ENCODE measurements at places on chromosomes 5 and 9.

DNA sequence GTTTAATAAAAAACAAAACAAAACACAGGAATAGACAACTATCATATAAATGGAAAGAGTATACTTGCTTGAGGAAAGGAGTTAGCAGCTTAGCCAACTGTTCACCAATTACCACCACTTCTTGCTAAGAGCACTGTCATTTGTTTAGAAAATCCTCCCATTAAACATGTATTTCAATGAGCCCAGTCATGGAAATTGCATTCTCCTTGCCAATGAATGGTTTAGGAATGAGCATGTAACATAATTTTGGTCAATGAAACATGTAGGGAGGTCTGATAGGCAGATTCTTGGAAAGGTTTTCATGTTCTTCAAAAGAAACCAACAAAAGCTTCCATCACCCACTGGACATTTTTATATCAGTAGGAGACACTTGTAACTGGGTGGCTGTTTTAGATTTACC, 502.8 kb upstream of the PAPPA start:
- DNase-seq = no peak

DNA sequence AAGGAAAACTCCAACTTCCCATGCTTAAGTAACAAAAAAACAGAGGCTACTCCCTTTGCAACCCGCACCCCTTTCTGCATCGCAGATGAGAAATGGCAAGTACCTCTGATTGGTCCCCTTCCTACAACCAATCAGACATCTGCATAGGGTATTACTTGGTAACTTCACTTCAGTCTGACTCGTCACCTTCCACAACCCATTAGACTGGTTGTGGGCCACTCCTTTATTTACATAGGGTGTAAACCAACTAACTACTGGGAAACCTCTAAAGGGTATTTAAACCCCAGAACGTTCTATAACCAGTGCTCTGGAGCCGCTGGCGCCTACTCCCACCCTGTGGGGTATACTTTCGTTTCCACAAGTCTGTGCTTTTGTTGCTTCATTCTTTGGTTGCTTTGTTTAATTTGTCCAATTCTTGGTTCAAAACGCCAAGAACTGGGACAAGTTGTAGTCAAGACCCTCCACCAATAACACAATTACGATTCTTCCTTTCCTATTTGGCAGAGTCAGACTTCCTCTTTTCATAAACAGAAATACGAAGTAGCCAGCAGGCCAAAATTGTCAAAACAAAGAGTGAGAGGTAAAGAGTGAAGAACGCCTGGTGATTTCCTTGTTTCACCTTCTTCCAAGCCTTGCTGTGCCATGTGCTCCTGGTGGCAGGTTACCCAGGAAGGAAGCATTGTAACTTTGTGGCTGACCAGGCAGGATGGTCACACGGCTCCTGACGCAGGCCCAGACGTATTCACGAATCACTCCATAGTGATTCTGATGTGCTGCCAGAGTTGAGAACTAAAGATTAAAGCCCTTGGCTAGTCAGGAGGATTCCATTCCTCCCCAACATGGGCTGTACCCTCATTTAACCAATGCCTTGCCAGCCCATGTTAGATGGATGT, 477.4 kb downstream of the ARHGEF28 start:
- DNase-seq = no peak

DNA sequence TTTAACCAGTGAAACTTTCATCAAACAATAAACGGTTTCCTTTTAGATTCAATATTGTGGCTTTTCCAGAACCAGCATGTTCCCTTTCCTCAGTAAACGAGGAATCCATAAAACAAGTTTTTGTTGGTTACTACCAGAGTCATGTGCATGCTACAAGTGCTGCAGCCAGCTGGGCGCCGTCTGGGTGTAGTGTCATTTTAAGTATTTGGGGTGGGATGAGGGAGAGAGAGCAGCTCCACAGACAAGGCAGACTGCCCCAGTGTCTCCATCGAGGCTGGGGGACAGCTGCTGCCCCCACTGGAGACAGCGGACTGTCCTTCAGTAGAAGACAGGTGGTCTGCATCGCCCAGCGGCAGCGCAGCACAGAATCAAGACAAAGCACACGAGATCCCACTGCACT, 17.3 kb downstream of the ARPC5L start:
- DNase-seq = no peak

DNA sequence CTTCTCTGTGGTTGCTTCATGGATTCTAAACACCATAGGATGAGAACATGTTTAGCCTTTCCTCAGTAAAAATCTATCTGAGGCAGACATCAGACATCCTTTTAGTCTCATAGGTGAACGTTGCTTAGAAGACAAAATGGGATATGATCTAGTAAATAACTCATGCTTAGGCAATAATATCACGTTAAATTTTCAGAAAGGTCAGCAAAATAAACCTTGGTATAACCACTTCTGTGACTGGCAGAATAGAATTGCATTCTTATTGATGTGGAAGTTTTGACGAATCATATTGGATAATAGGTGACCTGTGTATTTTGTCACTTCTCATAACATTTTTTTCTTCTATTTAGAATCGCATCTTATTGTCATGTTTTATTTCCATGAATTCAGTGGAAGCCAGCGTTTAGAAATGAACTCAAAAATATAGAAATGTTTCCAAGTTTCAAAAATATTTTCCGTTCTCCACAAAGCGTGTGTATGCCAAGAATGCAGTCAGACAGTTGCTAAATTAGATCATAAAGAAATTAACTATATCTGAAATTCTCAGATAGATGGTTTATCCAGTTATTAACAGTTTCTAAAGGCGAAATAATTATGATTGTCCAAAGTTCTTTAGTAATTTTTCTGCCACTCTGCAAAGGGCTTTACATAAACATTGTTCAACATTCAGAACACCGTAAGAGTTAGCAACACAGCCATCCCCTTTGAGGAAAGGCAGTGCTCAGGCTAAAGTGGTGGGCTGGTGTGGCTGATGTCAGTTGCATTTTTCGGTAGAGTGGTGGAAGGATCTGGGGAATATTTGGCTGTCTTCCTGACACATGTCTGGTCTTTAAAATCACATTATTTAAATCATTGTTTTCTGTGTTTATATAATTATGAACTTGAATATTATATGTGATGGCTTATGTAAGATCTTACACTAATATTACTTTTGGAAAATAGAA, 827.2 kb downstream of the MTRR start:
- no peak for DNase-seq

Measured in activated gamma-delta T cell treated with Interleukin-2 at 50 U/mL for 16 hours (primary cell).